ENCODE measurements at places on chromosomes 7 and 10.

- no peak for DNase-seq
Measured at GRCh38 chr10:69262292-69262751, 16.0 kb upstream of the HK1 start.

DNA sequence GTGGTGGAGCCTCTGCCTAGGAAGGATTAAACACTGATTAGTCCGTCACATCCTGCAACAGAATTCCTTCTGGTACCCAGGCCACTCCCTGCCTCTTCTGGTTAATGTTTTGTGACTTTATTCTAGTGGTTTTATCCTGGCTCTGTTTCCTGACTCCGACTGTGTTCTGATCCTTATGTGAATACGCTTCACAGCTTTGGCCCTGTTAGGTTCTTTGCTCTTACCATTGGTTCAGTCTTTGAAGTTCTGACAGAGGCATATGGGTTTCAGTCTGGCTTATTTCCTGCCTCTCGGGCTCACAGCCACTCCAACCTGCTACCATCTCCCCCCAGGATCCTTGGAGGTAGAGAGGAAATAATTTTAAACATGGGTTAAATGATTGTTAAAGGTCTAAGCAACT is 23.2 kb upstream of the FGL2 start:
- DNase-seq = no peak

DNA sequence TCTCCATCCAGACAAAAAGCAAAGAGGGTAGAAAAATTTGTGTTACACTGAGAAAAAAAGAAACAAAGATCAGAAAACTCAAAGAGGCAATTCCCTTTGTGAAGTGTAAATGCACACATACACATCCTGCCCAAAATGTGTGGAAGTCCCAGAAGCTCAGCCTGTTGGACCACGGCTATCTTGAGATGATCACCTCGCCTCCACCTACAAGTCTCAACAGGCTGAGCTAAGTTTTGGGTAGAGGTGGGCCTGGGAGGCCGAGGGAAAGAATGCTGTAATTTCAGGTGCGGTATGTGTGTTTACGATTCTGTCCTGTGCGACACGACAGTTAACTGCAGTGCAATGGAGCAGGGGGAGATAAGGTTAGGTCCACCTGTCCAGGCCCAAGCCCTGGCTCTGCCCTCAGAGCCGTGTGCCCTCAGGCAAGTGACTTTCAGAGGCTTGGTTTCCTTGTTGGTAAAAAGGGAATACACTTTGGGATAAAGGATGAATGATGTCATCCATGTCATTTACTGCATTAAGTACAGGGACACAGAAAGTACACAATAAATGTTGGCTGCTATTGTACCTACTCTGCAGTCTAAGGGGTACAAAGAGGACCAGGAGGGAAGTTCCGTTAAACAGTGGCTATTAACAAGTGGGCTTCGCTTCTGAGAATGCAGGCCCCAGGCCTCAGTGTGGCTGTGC is 67.3 kb downstream of the AFAP1L2 start:
- DNase-seq = no peak

DNA sequence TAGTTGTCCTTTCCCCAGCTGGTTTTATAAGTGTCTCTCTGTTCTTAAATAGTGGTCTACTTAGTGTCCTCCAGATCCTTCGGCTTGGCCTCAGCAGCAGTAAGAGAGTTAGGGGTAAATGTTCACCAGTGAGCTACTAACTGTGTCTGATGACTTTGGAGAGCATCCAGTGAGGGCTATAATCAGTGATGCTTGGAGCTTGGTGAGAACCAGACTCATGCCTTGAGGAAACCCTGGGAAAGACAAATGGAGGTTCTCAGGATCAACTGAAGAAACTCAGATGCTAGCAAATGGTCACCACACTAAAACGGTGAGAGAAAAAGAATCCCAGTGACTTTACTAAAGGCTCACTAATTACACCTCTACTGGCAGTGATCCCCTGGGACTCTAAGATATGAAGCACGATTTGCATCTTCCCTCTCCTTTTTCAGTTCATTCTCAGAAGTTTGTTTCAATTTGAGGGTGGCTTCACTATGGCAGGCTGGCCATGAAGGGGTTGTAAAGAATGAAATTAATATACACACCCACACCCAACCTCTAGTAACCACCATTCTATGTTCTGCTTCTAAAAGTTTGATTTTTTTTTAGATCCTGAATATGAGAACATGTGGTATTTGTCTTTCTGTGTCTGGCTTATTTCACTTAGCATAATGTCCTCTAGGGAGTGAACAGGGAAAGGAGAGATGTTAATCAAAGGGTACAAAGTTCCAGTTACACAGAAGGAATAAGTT is 177.9 kb downstream of the PDE1C start:
- DNase-seq = no peak

DNA sequence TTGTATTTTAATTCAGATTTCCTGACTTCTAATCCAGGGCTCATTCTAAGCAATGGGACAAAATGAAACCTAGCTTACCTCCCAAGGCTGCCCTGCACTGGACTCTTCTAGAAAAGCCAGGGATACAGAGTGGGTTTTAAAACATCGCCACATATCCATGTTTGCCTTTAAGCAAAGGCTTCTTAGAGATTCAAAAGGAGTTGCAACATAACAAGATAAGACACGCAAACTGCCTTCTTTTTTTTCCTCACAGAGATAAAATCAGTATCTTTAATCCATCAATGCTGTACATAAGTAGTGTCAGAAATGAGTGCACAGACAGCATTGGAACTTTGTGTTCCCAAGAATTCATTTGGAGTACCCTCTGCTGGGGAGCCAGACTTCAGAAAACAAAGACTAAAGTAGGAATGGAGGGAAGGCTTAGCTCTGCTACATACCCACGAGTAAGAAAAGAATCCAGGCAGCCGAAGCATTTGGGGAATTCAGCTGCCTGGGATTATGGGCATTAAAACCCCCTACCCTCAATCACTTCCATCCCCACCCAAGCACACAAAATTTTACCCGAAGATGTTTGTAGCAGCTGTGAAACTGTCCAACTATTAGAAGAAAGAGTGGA is 427.8 kb downstream of the ARL4A start:
- DNase-seq = no peak

GRCh38 chr10:99740933-99741559 is 9.0 kb downstream of the CUTC start:
- DNase-seq = no peak

DNA sequence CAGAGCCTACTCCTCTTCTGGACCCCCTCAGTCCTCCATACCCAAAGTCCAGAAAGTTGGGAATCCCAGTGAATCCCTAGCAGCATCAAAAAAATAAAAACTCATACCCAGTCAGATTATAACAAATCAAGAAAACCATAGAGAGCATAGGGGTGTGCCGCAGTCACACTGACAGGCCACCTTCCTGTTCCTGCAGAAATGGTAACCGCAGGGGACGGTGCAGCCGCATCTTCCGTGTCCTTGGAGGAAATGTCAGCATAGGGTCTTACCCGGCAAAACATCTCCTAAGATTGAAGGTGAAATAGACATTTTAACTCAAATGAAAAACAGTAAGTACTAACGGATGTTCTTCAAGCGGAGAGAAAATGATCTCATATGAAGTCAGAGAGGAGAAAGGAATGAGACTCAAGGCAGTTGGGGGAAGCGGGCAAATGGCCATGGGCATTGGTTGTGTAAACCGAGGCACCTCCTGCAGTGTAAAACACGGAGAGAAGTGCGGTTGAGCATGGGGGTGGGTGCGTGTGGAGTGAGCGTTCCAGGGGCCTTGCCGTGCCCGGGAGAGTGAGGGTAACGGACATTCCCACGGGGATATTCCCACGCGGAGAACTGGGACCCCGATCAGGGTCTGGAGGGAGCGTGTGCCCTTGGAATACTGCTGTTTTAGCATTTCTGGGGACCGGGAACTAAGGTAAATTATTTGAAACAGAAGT is 110.8 kb downstream of the NKX6-2 start:
- no peak for DNase-seq

- no peak for DNase-seq
Measured at GRCh38 chr10:1851762-1852161, 114.4 kb upstream of the ADARB2 start.

- no peak for DNase-seq
Measured at GRCh38 chr10:76089556-76090180, 658.2 kb downstream of the LRMDA start.

DNA sequence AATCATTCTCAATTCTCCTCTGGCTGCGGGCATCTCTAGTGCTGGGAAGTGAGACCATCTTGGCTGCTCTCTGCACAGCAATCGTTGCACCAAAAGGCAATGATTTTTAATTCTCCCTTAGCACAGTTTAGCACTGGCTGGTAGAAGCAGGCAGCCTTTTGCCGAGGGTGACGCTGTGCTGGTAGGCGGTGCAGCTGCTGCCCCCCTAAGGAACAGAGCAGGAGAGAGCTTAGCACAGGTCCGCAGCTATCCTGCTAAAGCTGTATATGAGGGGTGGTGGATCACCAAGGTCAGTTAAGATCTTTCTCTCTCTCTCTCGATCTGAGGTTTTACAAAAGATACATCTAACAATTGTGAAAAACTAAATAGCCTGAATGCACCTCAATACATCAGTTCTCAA is 390.1 kb downstream of the GATA3 start:
- DNase-seq = no peak

Data from NCI-H2029 treated with DMSO at 0.1 percent for 48 hours (cell line).